ENCODE measurements at places on chromosomes 1 and 21.

- DNase-seq: no peak
These were observed 58.3 kb downstream of the SLC30A7 start for GRCh38 chr1:100953960-100954730.

DNA sequence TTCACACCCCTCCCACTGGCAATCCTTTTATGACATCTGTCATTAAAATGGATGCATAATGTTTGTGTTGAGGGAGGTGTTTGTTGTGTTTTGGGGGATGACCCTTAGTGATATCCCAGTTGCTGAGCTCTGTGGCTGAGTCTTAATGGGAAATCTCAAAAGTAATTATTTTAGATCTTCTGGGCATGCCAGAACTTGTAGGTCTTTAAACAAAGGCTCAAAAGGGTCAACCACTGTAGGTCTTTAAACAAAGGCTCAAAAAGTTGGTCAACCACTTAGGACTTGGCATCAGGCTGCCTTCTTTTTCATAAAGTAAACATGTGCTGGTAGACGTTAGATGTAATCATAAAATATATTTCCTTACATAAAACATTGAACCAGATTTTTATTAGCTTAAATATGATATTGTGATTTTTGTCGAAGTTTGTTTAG, 78.0 kb downstream of the CDC14A start:
- DNase-seq: no peak

GRCh38 chr1:29398431-29398830, 162.1 kb downstream of the PTPRU start:
- DNase-seq: no peak

- no peak for DNase-seq
These were observed 52.5 kb downstream of the DISC1 start for GRCh38 chr1:231679109-231679508.

GRCh38 chr1:198680174-198680875, 41.5 kb downstream of the PTPRC start:
- no peak for DNase-seq

- DNase-seq: no peak
These were observed 28.1 kb upstream of the SGIP1 start for GRCh38 chr1:66505671-66506392.

DNA sequence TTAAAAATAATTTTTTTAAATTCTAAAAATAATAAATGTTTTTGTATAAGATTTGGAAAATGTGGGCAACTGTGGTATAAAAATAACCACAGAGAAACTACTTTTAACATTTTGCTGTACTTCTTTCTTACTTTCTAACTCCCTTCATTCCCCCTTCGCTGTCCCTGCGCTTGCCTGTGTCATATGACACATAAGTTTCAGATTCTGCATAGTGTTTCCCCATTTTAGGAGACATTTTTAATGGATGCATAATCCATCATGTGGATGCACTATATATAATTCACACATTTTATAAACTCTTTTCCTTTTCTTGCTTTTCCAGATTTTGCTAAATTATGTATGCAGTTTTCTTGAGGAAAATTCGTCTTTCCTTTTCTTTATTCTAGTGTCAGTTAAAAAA, 16.3 kb downstream of the ATG4C start:
- no peak for DNase-seq

- no peak for DNase-seq
These were observed 16.1 kb downstream of the FASLG start for GRCh38 chr1:172674831-172675613.

DNA sequence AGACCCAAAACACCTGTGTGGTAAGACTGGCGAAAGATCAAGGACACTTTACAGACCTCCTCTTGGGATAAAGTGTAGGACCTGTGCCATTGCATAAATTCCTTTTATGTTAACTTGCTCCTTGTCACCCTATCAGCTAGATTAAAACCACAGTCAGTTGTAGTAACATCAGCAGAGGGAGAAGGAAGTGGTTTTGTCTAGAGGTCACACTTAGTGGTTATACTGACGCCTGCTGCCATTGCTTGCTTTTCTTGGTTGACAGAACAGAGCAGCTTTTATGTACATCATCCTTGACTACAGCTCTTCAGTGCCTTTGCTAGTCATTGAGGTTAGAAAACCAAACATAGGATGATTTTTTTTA, 101.4 kb downstream of the PBX1 start:
- DNase-seq: no peak

DNA sequence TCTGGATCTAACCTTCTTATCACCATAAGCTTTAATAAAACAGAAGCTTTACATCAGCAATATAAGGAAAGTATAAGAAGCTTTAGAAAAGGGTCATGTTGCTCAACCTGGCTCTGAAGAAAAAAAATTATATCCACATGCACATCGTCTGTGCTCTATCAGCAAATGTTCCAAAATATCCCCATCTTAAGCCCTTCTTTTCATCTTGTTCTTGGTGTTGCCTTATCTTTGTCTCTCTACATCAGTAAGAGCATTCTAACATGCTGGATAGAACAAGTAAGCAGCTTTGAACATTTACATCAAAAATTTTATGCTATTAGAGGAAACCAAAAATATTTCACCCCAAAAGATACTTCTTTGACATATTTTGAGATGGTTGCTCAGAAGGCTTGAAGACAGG, 157.8 kb upstream of the SNX7 start:
- no peak for DNase-seq
